Stimulated activated naive CD8-positive, alpha-beta T cell treated with anti-CD3 and anti-CD28 coated beads, Interleukin-15, amount 100 ng/mL, for 72 hours (primary cell): ENCODE measurements at places on chromosomes 12 and 14.
A peak's percentile ranks its signal among the peaks of the same experiment; 100 is the strongest.

DNA sequence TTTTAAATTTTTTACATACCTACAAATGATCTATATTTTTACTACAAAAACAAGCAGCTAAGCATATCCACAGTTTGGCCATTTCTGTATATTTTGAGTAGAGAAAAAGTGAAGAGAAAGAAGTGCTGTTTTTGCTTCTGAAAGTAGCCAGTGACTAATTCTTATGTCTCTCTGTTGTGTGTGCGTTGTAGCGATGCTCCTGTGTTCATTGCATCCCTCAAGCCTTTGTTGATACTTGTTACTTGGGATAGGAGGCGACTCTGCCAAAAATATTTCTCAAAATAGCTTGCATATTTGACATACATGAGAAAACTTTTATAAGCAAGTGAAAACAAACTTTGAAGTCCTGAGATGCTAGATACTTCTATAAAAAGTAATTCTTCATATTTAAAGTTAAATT lies 714.1 kb downstream of the FSCB start:
- DNase-seq, result no peak

- DNase-seq, result no peak
Measured at GRCh38 chr14:93160353-93160801, 24.3 kb downstream of the MOAP1 start.

- no peak for DNase-seq
Measured at GRCh38 chr12:131513606-131514005, 197.3 kb upstream of the SFSWAP start.

- no peak for DNase-seq
Measured at GRCh38 chr12:96261557-96261956, 67.4 kb downstream of the ELK3 start.

GRCh38 chr14:72318648-72319047 lies 386.4 kb downstream of the RGS6 start:
- no peak for DNase-seq

DNA sequence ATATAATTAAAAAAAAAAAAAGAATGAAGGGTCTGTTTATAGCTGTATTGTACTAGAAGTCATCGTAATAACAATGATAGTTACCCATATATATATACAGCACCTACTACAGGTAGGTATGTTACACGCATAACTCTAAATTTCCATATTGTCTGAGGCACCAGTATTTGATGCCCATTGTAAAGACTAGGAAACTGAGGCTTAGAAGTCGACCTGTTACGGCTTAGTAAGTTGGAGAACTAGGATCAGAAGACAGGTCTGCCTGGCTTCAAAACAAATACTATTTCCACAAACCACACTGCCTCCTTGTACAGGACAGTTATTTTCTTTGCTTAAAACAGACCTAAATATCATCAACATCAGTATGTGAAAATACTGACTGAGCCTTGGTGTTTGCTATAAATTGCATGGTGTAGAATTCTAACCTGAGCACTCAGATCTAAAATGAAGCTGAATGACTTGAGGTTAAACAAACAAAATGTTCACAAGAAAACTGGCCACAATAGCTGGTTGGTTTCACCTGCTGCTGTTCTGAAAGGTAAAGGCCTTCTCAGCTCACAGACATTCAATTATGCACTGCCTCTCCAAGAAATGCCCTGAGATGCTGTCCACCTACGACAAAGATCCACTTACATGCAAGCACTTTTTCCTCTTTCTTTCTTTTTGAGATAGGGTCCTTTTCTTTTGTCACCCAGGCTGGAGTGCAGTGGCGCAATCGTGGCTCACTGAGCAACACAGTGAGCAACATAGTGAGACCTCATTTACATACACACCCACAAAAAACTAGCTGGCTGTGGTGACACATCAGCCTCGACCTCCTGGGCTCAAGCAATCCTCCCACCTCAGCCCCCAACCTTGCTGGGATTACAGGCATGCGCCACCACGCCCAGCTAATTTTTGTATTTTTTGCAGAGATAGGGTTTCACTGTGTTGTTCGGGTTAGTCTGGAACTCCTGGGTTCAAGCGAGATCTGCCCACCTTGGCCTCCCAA lies 35.7 kb downstream of the SSH1 start:
- peak; percentile 23 for DNase-seq

DNA sequence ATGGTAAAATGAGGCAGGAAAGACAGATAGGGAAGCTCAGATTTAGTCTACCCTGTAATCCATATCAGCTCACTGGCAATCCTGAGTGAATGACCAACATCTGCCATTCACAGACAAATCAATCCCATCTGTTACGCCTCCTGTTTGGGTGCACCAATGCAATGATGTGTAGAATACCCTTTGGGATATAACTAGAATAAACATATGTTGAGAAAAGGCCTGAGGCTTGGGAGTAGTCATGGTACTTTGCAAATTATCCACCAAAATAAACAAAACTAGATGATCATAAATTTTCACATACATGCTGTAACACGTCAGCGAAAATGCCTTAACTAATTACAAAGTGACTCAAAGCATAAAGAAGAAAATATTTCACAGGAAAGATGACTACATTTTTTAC lies 78.8 kb downstream of the KCNC2 start:
- DNase-seq, result no peak

GRCh38 chr12:29463198-29463597 lies 34.3 kb downstream of the OVCH1 start:
- DNase-seq, result no peak

DNA sequence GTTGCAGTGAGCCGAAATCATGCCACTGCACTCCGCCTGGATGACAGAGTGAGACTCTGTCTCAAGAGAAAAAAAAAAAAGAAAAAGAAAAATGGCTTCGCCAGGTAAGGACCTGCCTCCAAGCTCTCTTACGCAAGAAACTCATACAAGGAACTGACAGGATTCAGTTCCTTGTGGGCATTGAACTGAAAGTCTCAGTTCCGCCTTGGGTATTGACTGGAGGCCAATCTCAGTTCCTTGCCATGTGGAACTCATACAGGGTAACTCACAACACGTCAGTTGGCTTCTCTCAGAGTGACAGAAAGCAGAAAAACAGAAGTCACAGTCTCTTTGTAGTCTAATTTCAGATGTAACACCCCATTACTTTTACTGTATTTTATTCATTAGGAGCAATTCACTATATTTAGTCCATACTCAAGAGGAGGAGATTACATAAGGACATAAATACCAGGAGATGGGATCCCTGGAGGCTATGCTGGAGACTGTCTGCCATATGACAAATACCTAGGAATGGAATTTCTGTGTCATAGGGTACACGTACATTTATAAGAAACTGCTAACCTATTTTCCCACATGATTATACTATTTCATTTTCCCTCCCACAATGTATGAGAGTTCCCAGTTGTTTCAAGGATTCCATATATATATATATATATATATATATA lies 11.4 kb upstream of the NOPCHAP1 start:
- DNase-seq, result no peak

GRCh38 chr12:91205811-91206210 lies 23.2 kb upstream of the DCN start:
- no peak for DNase-seq

- no peak for DNase-seq
Measured at GRCh38 chr12:51371295-51371953, 19.8 kb downstream of the GALNT6 start.

GRCh38 chr12:81128930-81129554 lies 51.2 kb downstream of the ACSS3 start:
- DNase-seq, result no peak

DNA sequence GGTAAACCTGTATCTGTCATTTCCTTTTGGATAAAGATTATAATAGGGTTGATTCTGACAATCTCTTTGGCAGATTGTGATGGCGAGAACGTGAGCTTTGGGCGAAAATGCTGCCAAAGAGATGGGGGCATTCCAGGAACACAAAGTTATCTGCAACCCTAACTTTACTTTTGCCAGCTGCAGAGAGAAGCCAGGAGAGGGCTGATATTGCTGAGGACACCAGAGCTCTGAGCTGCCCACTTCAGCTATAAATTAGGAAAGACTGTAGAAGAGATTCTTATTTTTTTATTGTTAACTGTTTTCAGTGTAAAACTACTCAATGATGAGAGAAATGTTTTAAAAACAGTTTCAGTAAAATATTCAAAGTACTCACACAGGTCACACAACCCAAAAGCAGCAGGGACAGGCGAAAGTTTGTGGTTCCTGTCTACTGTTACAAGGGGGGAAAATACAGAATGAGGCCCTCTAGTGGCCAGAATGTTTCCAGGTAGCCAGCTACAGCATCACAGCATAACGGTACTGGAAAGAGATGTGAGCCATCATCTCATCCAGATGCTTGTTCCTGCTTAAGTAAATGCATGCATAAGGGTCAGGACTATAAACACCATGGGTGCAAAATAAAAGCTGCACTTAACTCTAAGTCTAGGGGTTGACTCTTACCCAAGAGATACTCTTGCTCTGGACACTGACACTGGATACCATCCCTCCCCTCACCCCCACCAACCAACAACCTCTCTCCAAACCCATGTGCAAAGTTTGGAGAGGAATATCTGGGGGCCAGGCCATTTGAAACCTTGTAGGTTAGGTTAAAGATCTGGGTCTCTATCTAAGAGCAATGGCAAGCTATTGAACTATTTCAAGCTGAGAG lies 498.4 kb downstream of the RMST start:
- peak; percentile 2 for DNase-seq

GRCh38 chr12:52213564-52214420 lies 19.3 kb upstream of the KRT7 start:
- peak; percentile 53 for DNase-seq

DNA sequence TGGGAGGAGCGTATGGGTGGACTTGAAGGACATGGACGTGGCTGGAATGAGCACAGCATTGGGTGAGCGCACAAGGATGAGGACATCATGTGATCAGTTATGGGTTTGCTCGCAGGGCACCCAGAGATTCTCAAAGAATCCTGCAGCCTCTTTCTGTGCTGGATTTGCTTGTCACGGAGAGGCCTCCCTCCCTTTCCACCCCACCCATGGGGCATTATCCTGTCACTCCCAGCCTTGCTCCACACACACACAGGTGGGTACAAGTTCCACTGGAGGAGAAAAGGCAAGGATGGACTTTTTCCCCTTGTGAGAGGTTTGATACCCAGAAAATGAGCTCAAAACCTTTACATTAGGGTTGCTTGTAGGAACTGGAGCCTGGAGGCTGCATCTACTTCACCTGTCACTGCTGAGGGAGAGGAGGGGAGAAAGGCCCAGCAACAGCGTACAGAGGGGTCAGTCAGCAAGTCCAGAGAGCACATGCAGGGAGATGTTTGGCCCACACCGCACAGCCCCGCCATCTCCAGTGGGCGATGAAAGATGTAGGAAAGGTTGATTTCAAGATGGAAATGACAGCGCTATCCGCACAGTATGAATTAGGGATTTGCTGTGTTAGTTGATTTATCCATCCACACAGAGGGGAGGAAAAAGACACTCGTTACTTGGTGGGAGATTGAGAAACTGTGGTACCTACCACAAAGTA lies 112.7 kb downstream of the GCH1 start:
- no peak for DNase-seq

DNA sequence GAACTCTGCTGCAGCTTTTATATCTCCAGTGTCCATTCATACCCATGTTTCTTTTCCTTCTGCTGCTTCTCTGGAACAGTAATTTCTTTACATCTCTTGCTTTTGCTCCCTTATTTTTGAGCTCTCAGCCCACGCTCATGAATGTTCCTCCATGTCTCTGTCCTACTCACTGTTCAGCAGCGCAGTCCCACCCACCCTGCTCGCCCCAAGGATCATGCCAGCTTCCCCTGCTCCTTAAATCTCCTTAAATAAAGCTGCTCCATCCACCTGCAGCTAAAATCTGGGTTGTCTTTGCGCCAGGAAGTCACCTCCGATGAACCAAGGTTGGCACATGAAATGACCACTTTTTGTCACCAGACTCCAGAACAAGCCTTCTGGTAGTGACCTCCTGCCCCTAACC lies 201.1 kb upstream of the RGS6 start:
- no peak for DNase-seq

- peak; percentile 57 for DNase-seq
Measured at GRCh38 chr14:23352506-23353432, at the start of gene SLC22A17. Gene SLC22A17, minus strand, starts transcription at chr14:23352887.

DNA sequence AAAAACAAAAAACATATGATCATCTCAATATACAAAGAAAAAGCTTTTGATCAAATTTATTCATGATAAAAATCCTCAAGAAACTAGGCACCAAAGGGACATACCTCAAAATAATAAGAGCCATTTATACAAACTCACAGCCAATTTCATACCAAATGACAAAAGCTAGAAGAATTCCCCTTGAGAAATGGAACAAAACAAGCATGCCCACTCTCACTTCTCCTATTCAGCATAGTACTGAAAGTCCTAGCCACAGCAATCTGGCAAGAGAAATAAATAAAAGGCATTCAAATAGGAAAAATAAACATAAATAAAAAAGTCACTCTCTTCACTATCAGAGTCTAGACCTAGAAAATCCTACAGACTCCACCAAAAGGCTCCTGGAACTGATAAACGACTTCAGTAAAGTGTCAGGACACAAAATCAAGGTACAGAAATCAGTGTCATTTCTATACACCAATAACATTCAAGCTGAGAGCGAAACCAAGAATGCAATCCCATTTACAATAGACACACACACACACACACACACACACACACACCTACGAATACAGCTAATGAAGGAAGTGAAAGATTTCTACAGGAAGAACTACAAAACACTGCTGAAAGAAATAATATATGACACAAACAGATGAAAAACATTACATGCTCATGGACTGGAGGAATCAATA lies 1486.2 kb upstream of the SEL1L start:
- DNase-seq, result no peak

DNA sequence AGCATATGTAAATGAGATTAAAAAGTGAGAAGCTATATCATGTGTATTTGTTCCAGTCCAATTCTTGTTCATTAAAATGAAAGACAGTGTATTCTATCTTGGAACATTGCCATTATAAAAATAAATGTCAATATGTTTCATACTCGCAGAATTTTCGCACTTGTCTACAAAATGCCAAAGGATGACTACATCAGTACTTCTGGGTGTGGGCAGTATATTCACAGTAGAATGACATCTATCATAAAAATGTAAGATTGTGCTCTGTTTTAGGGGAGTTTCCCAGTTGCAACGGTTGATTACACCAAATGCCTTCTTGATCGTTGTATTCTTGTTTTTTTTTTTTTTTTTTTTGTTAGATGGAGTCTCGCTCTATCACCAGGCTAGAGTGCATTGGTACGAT lies 292.3 kb upstream of the E2F7 start:
- DNase-seq, result no peak

- no peak for DNase-seq
Measured at GRCh38 chr14:54486685-54487084, 2.1 kb downstream of the GMFB start.

GRCh38 chr12:45634273-45634917 lies 95.1 kb upstream of the ARID2 start:
- no peak for DNase-seq

- no peak for DNase-seq
Measured at GRCh38 chr14:66249544-66249943, 236.6 kb upstream of the CCDC196 start.
